ENCODE measurements at places on chromosomes 7 and 10.

DNA sequence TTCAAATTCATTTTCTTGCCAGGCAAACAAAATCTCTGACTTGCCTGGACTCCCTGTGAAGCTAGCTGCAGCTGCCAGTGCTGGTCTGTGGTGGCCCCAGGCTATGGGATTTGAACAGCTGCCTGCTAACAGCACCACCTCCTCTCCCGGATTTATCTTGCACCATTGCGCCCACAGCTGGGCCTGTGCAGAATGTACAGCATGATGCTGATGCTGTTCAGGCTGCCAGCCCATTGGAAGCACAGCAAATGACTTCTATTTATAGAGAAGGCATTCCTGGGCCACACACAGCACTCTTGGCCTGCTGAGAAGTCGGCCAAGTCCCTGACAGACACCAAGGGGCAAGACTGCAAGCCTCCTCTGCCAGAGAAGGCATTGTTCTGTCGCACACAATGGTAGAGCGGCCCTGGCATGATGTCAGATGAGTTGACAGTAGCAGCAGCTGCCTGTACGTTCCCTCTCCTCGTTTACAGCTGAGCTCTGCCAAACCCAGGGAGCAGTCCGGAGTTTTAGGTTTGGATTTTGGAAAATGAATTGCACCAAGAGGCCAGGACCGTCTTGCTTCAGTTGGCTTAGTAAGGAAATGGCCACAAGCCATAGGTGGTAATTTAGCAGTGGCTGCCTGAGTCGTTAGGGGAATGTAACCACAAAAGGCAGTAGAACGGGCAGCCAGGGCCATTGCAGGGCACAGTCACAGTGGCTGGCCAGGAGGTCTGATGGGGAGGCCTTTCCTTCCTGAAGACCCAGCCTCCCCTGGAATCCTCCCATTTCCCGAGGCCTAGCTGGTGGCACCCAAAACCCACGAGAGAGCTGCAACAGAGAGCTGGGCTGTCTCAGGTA lies 38.5 kb downstream of the MTURN start:
- no peak for DNase-seq
- peak overlapping the region; percentile 57 for H3K27ac ChIP-seq
- H3K4me1 ChIP-seq, result peaks cover 12% of the 10 kb centered on the region
- no peaks in the 10 kb centered on the region for H3K36me3 ChIP-seq
- H3K4me3 ChIP-seq, result no peak overlapping the region

GRCh38 chr7:135981958-135982646 lies 4.9 kb upstream of the MTPN start:
- no peaks in the 10 kb centered on the region for H3K36me3 ChIP-seq
- H3K27ac ChIP-seq, result no peak overlapping the region
- no peak overlapping the region for H3K4me3 ChIP-seq

GRCh38 chr7:32161708-32162107 lies 91.5 kb upstream of the PDE1C start:
- no peak overlapping the region for H3K27ac ChIP-seq
- no peak for DNase-seq
- no peak overlapping the region for H3K4me3 ChIP-seq
- H3K4me1 ChIP-seq, result no peaks in the 10 kb centered on the region
- H3K27me3 ChIP-seq, result no peaks in the 10 kb centered on the region

- H3K27me3 ChIP-seq, result no peaks in the 10 kb centered on the region
- no peaks in the 10 kb centered on the region for H3K36me3 ChIP-seq
- H3K27ac ChIP-seq, result no peak overlapping the region
Observed at GRCh38 chr7:108653526-108653925, 83.9 kb downstream of the DNAJB9 start.

- H3K4me3 ChIP-seq, result peak overlapping the region; percentile 76
- DNase-seq, result peak; percentile 93
- H3K27ac ChIP-seq, result peak overlapping the region; percentile 88
- no peaks in the 10 kb centered on the region for H3K36me3 ChIP-seq
Observed at GRCh38 chr7:87599336-87599735, 1.3 kb downstream of the ABCB1 start.

- H3K27me3 ChIP-seq, result no peaks in the 10 kb centered on the region
- no peak overlapping the region for H3K4me3 ChIP-seq
- peak; percentile 51 for DNase-seq
- H3K27ac ChIP-seq, result peak overlapping the region; percentile 85
Observed at GRCh38 chr10:132407846-132408278, 10.9 kb downstream of the PWWP2B start.

DNA sequence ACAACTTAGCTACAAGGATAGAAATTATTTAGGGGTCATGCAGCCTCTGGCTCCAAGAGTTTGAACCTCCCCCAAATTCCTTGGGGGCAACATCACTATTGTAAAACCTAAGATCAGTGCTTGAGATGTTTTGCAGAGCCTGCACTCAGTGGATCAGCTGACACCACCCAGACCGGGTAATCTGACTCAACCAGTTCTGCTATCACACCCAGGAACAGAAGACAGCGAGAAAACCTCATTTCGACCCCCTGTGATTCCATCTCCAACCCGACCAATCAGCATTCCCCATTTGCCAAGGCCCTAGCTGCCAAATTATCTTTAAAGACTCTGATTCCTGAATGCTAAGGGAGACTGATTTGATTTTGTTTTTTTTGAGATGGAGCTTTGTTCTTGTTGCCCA lies 5.2 kb downstream of the TACR2 start:
- H3K36me3 ChIP-seq, result no peaks in the 10 kb centered on the region
- peak overlapping the region; percentile 82 for H3K27ac ChIP-seq
- DNase-seq, result no peak
- no peaks in the 10 kb centered on the region for H3K27me3 ChIP-seq
- H3K4me1 ChIP-seq, result no peaks in the 10 kb centered on the region
- no peak overlapping the region for H3K4me3 ChIP-seq

DNA sequence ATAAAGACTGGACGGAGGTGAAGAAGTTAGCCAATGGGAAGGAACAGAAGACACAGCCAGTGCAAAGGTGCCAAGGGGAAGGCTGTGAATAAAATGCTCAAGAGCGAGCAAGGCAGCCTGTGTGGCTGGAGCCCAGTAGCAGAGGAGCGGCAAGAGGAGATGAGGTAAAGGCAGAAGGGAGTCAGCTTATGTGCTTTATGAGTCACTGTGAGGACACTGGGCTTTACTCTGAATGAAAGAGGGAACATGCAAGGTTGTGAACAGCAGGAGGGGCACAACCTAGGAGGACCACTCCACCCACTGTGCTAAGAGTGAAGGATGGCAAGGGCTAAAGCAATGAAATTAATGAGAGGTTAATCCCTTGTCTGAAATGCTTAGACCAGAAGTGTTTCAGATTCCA lies 129.0 kb upstream of the ODAD2 start:
- no peak overlapping the region for H3K4me3 ChIP-seq
- H3K27me3 ChIP-seq, result no peaks in the 10 kb centered on the region
- no peak for DNase-seq
- no peaks in the 10 kb centered on the region for H3K36me3 ChIP-seq
- H3K4me1 ChIP-seq, result no peaks in the 10 kb centered on the region
- no peak overlapping the region for H3K27ac ChIP-seq

- no peaks in the 10 kb centered on the region for H3K27me3 ChIP-seq
- H3K4me3 ChIP-seq, result no peak overlapping the region
- H3K4me1 ChIP-seq, result no peaks in the 10 kb centered on the region
Observed at GRCh38 chr7:14201353-14201752, 211.9 kb upstream of the ETV1 start.

DNA sequence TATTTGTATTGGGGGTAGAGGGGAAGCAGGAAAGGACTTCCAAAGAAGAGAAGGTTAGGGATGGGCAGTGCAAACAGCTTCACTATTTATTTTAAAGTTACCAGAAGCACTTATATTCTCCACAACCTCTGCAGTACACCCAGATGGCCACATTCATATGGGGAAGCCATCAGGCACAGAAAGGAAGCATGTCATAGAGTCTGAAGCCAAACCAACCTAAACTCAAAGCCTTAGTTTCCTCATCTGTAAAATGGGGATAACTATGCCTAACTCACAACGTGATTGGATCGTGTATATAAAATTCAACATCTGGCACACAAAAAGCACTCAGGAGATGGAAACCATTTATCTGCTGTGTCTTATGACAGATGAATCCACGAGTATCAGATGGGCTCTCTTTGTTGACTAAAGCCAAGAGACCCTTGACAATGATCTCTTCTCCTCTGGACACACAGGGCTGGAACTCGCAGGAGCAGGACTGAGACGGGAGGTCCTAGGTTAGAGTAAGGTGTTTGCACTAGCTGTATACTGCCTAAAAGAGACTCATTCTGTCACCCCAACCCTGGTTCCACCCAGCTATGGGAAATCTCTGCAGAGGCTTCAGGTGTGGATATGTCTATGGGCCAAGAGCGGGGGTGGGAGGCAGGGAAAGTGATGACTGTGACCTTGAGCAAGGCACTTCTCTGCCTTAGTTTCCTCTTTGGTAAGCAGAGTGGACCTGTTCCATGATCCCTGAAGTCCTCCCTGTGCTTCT lies 1.8 kb downstream of the KIAA1549 start:
- no peak overlapping the region for H3K4me3 ChIP-seq
- no peaks in the 10 kb centered on the region for H3K27me3 ChIP-seq
- H3K4me1 ChIP-seq, result no peaks in the 10 kb centered on the region
- H3K27ac ChIP-seq, result no peak overlapping the region
- no peak for DNase-seq
- no peaks in the 10 kb centered on the region for H3K36me3 ChIP-seq

DNA sequence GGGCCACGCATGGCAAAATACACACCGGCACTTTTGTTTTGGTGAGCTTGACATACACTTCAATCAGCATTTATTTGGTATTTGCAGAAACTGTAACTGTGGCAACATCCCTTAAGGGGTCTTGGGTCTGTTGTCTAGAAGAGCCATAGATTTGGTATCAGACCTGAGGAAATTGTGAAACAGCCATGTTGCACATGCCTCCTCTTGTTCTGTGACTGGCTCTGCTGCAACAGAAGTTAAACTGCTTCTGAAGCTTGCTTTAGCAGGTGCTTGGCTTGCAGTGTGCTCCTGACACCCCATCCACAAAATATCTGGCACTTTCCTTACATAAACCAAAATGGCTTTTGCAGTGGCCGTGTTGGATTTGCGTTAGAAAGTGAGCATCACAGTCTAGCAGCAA lies 247.3 kb downstream of the GATA3 start:
- no peaks in the 10 kb centered on the region for H3K27me3 ChIP-seq
- H3K4me1 ChIP-seq, result no peaks in the 10 kb centered on the region
- no peak overlapping the region for H3K4me3 ChIP-seq
- H3K27ac ChIP-seq, result no peak overlapping the region

GRCh38 chr7:50994753-50995319 lies 212.1 kb upstream of the GRB10 start:
- H3K4me1 ChIP-seq, result no peaks in the 10 kb centered on the region
- no peaks in the 10 kb centered on the region for H3K27me3 ChIP-seq
- H3K27ac ChIP-seq, result no peak overlapping the region

DNA sequence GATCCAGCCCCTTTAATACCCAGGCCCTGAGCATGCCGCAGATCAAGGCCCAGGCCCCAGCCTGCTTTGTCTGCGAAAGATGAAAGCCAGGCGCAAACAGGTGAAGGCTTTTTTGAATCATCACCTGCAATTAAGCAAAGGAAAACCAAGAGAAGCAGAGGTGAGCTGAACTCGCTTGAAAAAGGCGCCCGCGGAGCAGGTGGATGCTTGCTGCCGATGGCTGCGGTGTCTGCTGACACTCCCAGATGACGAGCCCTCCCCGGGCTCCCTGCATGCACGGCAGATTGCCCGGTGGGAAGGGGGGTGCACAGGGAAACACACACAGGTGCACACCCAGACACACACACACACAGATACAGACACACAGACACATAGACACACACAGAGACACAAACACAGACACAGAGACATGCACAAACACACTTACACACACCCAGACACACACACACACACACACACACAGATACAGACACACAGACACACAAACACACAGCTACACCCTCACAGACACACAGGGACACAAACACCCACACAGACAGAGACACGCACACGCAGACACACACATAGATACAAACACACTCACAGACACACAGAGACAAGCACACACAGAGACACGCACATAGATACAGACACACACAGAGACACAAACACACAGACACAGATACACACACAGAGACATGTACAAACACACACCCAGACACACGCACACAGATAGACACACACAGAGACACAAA lies 142.6 kb upstream of the RNF32 start:
- no peak for DNase-seq
- no peak overlapping the region for H3K4me3 ChIP-seq
- no peaks in the 10 kb centered on the region for H3K4me1 ChIP-seq
- no peak overlapping the region for H3K27ac ChIP-seq
- H3K27me3 ChIP-seq, result no peaks in the 10 kb centered on the region

GRCh38 chr7:157903710-157904109 lies 566.9 kb downstream of the DNAJB6 start:
- no peaks in the 10 kb centered on the region for H3K4me1 ChIP-seq
- H3K27ac ChIP-seq, result no peak overlapping the region
- no peaks in the 10 kb centered on the region for H3K36me3 ChIP-seq

DNA sequence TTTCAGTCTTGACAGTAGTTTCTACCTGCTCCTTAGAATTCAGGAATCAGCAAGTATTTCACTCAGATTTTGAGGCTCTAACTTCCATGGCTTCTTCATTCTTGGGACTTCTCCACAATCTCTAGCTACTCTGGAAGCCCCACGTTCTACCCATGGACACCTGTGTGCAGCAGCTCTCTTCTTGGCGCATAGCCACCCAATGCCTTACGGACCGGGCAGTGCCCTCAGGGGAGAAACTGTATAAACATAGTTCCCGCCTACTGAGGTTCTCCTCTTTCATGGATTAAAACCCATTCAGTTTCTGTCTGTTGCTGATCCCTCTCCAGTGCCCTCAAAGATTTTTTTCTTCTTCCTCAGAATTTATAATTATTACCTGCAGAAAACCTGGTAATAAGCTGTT lies 177.1 kb downstream of the SORCS1 start:
- no peaks in the 10 kb centered on the region for H3K27me3 ChIP-seq
- no peaks in the 10 kb centered on the region for H3K36me3 ChIP-seq

GRCh38 chr10:128536259-128536658 lies 410.0 kb upstream of the MKI67 start:
- no peak overlapping the region for H3K27ac ChIP-seq
- H3K36me3 ChIP-seq, result no peaks in the 10 kb centered on the region
- peaks cover 7% of the 10 kb centered on the region for H3K27me3 ChIP-seq
- no peaks in the 10 kb centered on the region for H3K4me1 ChIP-seq
- H3K4me3 ChIP-seq, result no peak overlapping the region

GRCh38 chr7:84722086-84722485 lies 464.8 kb downstream of the SEMA3D start:
- no peaks in the 10 kb centered on the region for H3K4me1 ChIP-seq
- no peaks in the 10 kb centered on the region for H3K36me3 ChIP-seq
- H3K4me3 ChIP-seq, result no peak overlapping the region
- H3K27me3 ChIP-seq, result no peaks in the 10 kb centered on the region
- H3K27ac ChIP-seq, result no peak overlapping the region

DNA sequence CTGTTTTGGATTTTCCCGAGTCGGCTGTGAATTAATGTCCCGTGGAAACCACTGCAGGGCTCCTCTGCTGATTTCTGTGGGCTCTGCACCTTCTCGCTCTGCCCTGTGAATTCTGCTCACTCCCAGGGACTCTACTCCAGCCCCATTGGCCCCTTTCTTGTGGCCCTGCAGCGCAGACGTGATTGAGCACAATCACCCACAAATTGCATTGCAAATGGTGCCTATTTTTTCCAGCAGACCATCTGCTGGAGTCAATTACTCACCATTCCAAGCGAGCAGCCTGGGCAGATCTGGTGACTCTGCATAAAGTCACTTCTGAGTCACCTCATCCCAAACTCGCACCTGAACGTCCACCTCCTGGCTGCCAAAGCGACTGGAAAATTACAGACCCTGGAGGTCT lies 235.8 kb downstream of the PAXIP1 start:
- no peak for DNase-seq
- H3K27me3 ChIP-seq, result no peaks in the 10 kb centered on the region
- H3K4me1 ChIP-seq, result no peaks in the 10 kb centered on the region
- H3K4me3 ChIP-seq, result no peak overlapping the region

- H3K27ac ChIP-seq, result no peak overlapping the region
- no peak for DNase-seq
- no peaks in the 10 kb centered on the region for H3K4me1 ChIP-seq
Observed at GRCh38 chr10:436911-437665, 252.4 kb downstream of the DIP2C start.
